ENCODE measurements at places on chromosomes 4 and X.

GRCh38 chr4:67714955-67715354 lies 14.0 kb upstream of the UBA6 start:
- no peak for DNase-seq
- no peak overlapping the region for H3K4me3 ChIP-seq
- H3K27me3 ChIP-seq: no peaks in the 10 kb centered on the region
- no peaks in the 10 kb centered on the region for H3K4me1 ChIP-seq

DNA sequence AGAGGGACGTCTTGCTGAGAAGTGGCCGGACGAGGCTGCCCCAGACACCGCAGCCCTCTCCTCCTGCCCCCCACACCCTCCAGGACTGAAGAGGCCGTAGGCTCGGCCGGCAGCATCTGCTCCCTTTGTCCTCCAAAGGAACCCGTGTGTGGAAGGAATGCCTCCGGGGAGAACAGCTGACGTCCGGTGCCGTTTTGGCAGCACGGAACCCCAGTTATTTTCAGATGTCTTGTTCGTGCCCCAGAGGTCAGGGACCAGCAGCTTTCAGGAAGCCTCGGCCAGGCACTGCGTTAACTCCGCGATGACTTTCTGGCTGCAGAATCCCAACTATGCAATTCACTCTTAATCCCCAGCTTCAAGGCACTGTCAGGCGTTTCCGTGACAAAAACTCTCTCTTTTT lies 10.9 kb upstream of the PPP2R3B start:
- no peaks in the 10 kb centered on the region for H3K27me3 ChIP-seq
- H3K4me3 ChIP-seq: no peak overlapping the region
- H3K4me1 ChIP-seq: no peaks in the 10 kb centered on the region
- no peak overlapping the region for H3K27ac ChIP-seq
- DNase-seq: no peak
- H3K36me3 ChIP-seq: no peaks in the 10 kb centered on the region

DNA sequence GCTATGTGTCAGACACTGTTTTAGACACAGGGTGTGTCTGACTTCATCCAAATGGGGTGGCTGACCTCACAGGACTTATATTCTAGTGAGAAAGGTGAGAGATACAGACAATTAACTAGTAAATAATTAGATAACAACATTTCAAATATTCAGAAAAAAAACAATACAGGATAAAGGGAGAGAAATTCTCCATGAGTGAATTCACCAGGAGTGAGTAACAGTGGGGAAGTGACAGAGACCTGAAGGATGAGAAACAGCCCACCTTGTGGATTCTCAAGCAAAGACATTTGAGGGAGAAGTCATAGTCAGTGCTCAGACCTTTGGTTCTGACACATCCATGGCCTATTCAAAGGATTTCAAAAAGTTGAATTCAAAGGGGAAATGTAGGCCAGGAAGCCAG lies 627.9 kb downstream of the IQCM start:
- no peaks in the 10 kb centered on the region for H3K27me3 ChIP-seq
- no peaks in the 10 kb centered on the region for H3K36me3 ChIP-seq
- no peak overlapping the region for H3K27ac ChIP-seq
- no peaks in the 10 kb centered on the region for H3K4me1 ChIP-seq

- DNase-seq: no peak
- no peak overlapping the region for H3K27ac ChIP-seq
- no peaks in the 10 kb centered on the region for H3K27me3 ChIP-seq
Measured at GRCh38 chr4:22895482-22895881, 202.7 kb downstream of the GBA3 start.

- H3K4me1 ChIP-seq: no peaks in the 10 kb centered on the region
- H3K36me3 ChIP-seq: no peaks in the 10 kb centered on the region
- H3K4me3 ChIP-seq: no peak overlapping the region
- no peaks in the 10 kb centered on the region for H3K27me3 ChIP-seq
- H3K27ac ChIP-seq: no peak overlapping the region
Measured at GRCh38 chr4:27316176-27316575, 455.5 kb downstream of the STIM2 start.

DNA sequence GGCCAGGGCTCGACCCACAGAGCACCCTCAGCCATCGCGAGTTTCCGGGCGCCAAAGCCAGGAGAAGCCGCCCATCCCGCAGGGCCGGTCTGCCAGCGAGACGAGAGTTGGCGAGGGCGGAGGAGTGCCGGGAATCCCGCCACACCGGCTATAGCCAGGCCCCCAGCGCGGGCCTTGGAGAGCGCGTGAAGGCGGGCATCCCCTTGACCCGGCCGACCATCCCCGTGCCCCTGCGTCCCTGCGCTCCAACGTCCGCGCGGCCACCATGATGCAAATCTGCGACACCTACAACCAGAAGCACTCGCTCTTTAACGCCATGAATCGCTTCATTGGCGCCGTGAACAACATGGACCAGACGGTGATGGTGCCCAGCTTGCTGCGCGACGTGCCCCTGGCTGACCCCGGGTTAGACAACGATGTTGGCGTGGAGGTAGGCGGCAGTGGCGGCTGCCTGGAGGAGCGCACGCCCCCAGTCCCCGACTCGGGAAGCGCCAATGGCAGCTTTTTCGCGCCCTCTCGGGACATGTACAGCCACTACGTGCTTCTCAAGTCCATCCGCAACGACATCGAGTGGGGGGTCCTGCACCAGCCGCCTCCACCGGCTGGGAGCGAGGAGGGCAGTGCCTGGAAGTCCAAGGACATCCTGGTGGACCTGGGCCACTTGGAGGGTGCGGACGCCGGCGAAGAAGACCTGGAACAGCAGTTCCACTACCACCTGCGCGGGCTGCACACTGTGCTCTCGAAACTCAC lies 3.6 kb downstream of the MID1IP1 start:
- DNase-seq: no peak
- peaks cover 12% of the 10 kb centered on the region for H3K4me1 ChIP-seq
- H3K27me3 ChIP-seq: no peaks in the 10 kb centered on the region
- H3K4me3 ChIP-seq: peak overlapping the region; percentile 70
- peak overlapping the region; percentile 84 for H3K27ac ChIP-seq
- H3K36me3 ChIP-seq: no peaks in the 10 kb centered on the region

GRCh38 chr4:40199179-40199670 lies 2.4 kb downstream of the RHOH start:
- H3K4me1 ChIP-seq: peaks cover 22% of the 10 kb centered on the region
- no peak for DNase-seq
- H3K4me3 ChIP-seq: peak overlapping the region; percentile 87

- peaks cover under 1% of the 10 kb centered on the region for H3K4me1 ChIP-seq
- peaks cover 5% of the 10 kb centered on the region for H3K27me3 ChIP-seq
- no peak overlapping the region for H3K4me3 ChIP-seq
- no peak overlapping the region for H3K27ac ChIP-seq
Measured at GRCh38 chrX:137432609-137433008, 133.3 kb upstream of the ZIC3 start.

DNA sequence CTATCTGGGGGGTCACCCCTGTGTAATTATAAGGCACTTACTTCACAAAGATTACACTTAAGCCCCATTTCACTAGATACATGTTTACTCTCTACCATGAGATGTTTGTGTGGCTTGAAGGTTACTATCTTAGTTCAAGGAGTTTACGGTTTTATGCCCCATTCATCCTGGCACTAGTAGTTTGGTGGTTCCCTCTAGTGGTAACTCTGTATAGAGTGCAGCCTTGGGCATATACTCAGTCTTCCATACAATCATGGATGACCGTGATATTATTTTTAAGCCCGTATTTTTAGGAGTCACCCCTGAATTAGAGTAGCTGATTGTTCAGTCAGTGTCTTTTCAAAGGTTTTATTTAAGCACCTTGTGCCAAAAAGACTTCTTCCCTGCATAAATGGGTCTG lies 109.9 kb upstream of the FAM47C start:
- no peaks in the 10 kb centered on the region for H3K27me3 ChIP-seq
- H3K4me1 ChIP-seq: no peaks in the 10 kb centered on the region
- no peak overlapping the region for H3K27ac ChIP-seq
- no peaks in the 10 kb centered on the region for H3K36me3 ChIP-seq
- H3K4me3 ChIP-seq: no peak overlapping the region

GRCh38 chrX:45758738-45759397 lies 558.2 kb upstream of the DIPK2B start:
- H3K4me1 ChIP-seq: peaks cover 40% of the 10 kb centered on the region
- no peaks in the 10 kb centered on the region for H3K36me3 ChIP-seq
- H3K27me3 ChIP-seq: no peaks in the 10 kb centered on the region
- H3K4me3 ChIP-seq: peak overlapping the region; percentile 13
- no peak for DNase-seq
- H3K27ac ChIP-seq: peak overlapping the region; percentile 60

DNA sequence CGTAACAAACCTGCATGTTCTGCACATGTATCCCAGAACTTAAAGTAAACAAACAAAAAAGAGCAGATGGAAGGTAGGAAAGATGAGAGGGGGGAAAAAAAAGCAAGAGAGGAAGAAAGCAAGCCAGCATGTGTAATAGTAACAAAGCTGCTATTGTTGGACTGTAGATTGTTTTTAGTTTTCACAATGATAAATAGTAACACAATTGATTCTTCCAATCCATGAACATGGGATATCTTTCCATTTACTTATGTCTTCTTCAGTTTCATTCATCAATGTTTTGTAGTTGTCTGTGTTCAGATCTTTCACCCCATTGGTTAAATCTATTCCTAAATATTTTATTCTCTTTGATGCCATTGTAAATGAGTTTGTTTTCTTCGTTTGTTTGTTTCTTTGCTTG lies 85.0 kb upstream of the TBC1D9 start:
- no peaks in the 10 kb centered on the region for H3K36me3 ChIP-seq
- H3K4me3 ChIP-seq: no peak overlapping the region
- no peak for DNase-seq

DNA sequence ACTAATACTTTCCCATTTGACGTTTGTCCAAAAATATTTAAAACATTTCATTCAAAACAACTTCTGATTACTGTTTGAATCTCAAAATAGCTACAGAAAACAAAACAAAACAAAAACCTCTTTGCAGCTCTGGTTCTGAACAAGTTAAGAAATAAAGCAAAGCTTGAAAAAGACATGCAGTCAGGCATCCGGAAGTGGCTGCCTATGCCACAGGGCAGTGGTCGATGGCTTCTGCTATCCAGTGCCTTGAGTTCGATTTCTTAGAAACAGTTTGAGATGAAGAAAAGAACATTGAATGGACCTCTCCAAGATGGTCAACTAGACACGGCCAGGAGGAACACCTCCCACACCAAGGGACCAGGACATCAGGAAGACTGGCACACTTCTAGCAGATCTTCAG lies 125.3 kb downstream of the SCFD2 start:
- H3K36me3 ChIP-seq: no peaks in the 10 kb centered on the region
- no peak overlapping the region for H3K27ac ChIP-seq
- H3K4me3 ChIP-seq: no peak overlapping the region
- DNase-seq: no peak
- no peaks in the 10 kb centered on the region for H3K4me1 ChIP-seq
- H3K27me3 ChIP-seq: no peaks in the 10 kb centered on the region

DNA sequence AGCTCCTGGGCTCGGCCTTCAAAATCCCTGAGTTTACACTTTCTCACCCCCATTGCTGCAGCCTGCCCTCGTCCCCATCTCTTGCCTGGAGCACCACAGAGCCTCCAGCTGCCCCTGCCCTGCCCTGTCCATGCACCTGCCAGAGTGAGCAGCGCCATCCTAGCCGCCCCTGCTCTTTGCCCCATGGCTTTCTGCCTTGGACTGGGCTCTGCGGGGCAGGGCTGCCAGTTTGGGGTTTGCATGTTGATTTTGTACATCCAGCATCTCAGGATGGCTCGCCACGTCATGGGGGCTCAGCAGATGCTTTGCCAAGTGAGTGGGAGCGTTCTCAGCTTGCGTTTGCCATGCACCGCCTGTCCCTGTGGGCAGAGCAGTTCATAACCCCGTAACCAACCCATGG lies 67.1 kb upstream of the HGFAC start:
- no peak overlapping the region for H3K4me3 ChIP-seq
- no peaks in the 10 kb centered on the region for H3K27me3 ChIP-seq
- H3K27ac ChIP-seq: no peak overlapping the region
- peaks cover 5% of the 10 kb centered on the region for H3K4me1 ChIP-seq
- no peaks in the 10 kb centered on the region for H3K36me3 ChIP-seq

- H3K27ac ChIP-seq: no peak overlapping the region
- H3K27me3 ChIP-seq: no peaks in the 10 kb centered on the region
- no peaks in the 10 kb centered on the region for H3K36me3 ChIP-seq
- peaks cover 3% of the 10 kb centered on the region for H3K4me1 ChIP-seq
- no peak for DNase-seq
- H3K4me3 ChIP-seq: no peak overlapping the region
Measured at GRCh38 chr4:122623637-122624166, 2.8 kb upstream of the IL21 start.

DNA sequence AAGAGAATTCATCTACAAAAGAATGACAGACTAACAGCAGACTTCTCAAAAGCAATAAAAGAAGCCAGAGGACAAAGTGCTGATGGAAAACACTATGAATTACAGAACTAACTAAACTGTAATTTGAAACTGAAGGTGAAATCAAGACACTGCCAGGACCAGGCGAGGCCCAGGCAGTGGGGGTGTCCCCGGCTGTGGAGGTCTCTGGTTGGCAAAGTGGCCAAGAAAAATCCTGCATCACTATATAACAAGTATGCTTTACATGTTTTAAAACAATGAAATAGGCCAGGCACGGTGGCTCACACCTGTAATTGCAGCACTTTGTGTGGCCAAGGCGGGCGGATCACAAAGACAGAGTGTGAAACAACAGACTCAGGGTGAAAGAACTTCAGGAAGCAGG lies 32.9 kb downstream of the CHM start:
- DNase-seq: no peak
- no peak overlapping the region for H3K27ac ChIP-seq

DNA sequence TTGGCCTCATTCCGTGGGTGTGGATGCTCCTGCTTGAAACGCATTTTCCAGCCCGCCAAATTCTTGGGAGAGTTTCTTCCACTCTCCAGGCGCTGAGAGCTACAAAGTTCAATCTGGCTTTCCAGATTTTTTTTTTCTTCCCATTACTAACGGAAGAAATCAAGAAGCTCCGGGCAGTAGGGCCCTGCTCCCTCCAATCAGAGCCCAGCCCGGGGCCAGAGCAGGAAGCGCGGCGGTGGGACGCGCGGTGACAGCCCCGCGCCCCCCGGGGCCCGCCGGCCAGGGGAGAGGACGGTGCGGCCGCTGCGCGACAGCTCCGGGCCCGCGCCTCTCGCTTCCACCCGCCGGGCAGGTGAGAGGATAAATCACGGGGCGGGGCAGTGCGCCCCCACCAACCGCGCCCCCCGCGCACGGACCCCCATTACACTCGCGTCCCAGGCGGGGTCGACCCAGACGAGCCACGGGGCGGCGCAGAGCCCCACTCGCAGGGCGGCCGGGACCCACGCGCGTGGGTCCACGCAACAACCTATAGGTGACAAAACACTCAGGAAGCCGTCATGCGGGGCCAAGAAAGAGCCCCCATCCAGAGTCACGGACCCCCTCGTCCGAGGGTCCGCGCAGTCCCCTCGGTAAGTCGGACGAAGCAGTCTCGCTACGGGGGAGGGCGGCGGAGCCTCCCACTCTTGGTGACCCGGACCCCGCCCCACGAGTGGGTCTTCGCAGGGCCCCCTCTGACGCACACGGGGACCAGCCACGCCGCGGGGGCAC lies 868 bp downstream of the AFAP1 start:
- H3K4me3 ChIP-seq: peak overlapping the region; percentile 81
- H3K36me3 ChIP-seq: no peaks in the 10 kb centered on the region
- H3K4me1 ChIP-seq: peaks cover 14% of the 10 kb centered on the region
- H3K27ac ChIP-seq: peak overlapping the region; percentile 66

- no peaks in the 10 kb centered on the region for H3K27me3 ChIP-seq
- H3K4me3 ChIP-seq: peak within 1 kb of the TSS; percentile 71
- DNase-seq: peak; percentile 50
- no peaks in the 10 kb centered on the region for H3K36me3 ChIP-seq
Measured at GRCh38 chrX:102651242-102652011, at the start of gene GPRASP1. GPRASP1 (plus strand) TSS chrX:102651483; CDS start chrX:102653914, 2,431 bp downstream.
